ENCODE measurements at places on chromosomes 2 and 18.
A peak's percentile ranks its signal among the peaks of the same experiment; 100 is the strongest.

DNA sequence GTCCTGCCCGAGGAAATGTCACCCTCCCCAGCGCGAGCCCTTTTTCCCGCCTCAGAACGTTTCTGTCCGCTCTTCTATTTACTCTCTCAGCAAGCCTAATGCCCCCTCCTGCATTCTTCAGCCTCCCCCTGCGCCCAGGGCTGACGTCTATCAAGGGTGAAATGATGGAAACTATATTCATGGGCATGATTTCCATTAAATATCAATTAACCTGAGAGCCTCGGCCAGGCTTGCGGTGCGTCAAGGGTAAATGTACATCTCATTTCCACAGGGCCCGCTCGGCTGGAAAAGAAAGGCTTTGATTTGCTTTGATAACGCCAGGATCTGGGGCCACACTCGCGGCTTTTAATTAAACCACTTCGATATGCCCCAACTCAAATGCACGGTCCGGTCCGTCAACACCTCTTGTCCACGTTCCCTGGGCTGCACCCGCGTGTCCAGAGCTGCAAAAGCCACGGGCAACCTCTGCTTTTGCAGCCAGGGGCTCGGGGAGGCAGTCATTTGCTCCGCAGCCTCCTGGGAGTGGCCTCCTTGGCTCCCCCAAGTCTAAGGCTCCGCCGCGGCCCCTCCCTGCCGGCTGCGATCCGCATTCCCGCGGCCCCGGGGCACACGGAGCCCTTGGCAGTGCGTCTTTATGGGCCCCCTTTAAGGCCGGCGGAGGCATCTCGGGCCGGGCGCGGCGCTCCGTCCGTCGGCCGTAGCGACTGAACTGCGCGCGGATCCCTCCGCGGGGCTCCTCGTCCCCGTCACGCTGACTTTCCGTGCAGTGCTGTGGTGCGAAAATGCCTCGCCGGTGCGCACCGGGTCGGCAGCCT lies at the start of gene HOXD8:
Gene HOXD8, plus strand, starts transcription at position 724 of the 815 bp plus-strand sequence. CDS start 662 bp downstream, outside the sequence.
- peak; percentile 85 for DNase-seq

DNA sequence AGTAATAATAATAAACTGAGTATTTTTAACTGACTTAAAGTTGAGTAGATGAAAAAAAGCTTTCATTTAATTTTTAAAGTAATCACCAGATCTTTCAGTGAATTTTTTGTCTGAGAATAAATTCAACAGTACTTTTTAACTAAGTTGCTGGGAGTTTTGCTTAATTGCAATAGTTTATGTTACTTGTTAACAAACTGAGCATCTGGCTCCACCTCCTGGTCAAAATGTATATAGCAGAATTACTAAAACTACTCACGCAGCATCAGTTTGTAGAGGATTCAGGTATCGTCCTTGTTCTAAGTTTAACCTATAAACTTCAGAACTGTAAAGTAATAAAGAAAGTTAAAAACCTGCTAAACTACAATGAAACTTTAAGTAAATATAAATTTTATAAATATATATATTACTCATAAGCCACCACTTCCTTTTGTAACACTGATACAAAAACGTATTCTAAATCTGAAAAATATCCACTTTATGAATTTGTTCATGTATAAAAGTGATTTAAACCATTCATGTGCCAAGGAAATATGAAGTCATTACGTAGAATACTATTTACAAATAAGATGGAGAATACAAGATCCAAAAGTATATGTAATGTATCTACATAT lies 21.3 kb downstream of the NOL10 start:
- DNase-seq: peak; percentile 81

GRCh38 chr2:26607698-26608097 lies 33.5 kb downstream of the CIB4 start:
- no peak for DNase-seq

DNA sequence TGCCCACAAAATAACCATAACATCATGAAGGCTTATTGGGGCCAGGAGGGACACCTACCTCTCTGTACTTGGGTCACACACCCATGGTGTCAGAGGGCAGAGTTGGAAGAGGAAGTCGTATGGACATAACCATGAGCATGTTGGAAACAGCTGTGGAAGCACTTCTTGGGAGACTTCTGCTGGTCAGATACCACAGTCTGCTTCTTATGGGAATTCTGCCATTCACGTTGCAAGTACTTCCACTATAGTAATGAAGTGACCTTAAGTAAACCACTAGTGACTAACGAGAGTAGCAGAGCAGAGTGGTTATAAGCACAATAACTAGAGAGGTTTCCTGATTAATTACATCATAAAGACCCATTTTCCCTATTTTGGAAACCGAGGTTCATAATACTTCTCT lies 61.1 kb upstream of the TFPI start:
- peak; percentile 15 for DNase-seq

- DNase-seq: no peak
Observed at GRCh38 chr2:154381931-154382794, 316.3 kb upstream of the KCNJ3 start.

DNA sequence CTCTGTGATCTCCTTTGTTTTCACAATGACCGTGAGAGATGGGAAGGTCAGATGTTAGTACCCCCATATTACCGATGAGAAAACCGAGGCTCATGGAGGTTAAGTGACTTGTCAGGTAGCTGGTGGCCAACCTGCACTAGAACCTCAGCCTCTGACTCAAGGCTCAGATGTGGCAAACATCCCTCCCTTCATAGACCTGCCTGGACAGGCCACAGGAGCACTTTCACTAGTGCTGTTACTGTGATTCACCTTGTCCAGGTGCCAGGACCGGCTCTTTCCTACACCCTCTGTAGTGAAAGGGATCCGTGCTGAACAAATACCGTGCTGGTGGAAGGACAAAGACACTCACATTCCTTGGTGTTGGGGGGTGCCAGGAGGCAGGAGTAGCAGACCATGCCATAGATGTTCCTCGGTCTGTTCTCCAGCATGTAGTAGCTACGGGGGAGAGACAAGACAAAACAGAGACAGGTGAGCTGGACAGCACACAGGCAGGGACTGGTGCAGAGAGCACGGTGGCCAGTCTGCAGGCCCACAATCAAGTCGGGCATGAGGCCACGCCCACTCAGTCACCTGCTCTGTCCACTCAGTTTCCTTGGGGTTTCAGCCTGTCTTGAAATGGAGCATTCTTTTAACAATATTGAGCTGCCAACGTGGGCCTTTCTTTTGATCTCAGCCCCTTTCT lies 65.9 kb downstream of the EDAR start:
- no peak for DNase-seq

- DNase-seq: peak; percentile 66
Observed at GRCh38 chr2:118430510-118431164, 342.4 kb downstream of the INSIG2 start.

DNA sequence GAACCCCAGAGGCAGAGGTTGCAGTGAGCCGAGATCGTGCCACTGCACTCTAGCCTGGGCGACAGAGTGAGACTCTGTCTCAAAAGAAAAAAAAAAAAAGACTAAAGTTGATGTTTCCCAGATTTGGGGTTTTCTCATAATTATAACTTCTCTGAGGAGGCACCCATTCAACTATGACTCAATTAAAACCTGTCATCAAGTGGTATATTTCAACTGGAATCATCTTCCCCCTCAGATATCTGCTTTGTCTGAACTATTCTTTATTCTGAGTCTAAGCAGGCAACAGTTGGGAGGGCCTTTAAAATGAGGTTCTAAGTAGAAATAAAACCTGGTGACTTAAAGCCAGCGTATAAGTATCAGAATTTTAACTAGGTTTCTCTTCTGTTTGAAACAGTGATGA lies 88.5 kb downstream of the PTRHD1 start:
- DNase-seq: no peak

DNA sequence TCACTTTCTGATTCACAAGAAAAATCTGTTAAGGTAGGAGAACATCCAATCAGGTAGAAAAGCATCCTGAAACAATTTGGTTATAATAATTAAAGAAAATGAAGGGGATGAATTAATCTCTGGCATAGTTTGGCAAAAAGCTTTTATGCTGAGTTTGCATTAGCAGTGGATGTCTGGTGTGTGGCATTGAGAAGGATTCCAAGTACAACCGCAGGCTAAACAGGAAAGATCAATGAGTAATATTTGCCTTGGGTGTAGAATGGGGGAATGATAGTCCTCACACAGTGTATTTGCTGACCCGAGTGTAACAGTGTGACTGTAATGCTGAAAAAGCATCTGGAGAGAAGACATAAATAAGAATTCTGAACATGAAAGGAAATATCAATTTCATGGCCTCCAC lies 68.3 kb upstream of the SESTD1 start:
- peak; percentile 16 for DNase-seq

DNA sequence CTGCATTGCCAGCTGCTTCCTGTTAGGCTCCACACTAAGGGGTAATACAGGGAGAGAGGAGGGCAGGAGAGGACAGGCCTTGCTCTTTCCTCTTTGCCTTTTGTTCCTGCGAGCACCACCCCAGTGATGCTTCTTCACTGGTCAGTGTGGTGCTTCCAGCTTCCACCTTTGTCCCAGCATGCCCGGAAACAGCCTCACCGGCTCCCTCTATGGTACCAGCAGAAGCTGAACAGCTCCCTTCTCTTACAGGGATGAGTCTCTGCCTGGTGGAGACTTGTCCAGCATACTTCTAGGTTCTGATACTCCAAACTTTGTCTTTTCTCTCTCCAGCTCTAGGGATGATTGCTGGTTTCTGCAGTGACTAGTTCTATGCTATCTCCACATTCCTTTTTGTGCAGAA lies 413.3 kb downstream of the TSN start:
- no peak for DNase-seq

- DNase-seq: no peak
Observed at GRCh38 chr2:29134933-29135332, 19.7 kb downstream of the CLIP4 start.

Measured in foreskin fibroblast (primary cell).